ENCODE measurements at places on chromosomes 1 and 21.

- no peak for DNase-seq
These were observed 11.6 kb upstream of the BSDC1 start for GRCh38 chr1:32405672-32406467.

GRCh38 chr1:20697563-20697962 lies 20.2 kb downstream of the KIF17 start:
- no peak for DNase-seq

GRCh38 chr1:227315629-227316346 lies 2.5 kb downstream of the CDC42BPA start:
- DNase-seq: no peak

DNA sequence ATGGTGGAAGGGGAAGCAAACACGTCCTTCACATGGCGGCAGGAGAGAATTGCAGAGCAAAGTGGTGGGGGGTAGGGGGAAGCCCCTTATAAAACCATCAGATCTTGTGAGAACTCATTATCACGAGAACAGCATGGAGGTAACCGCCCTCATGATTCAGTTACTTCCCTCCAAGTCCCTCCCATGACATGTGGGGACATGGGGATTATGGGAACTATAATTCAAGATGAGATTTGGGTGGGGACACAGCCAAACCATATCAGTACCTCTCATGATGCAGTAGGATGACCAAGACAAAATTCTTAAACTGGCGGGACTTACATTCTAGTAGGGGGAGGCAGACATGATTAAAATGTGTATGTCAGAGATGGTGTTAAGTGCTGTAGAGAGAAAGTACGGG lies 38.8 kb downstream of the WNT4 start:
- DNase-seq: no peak

DNA sequence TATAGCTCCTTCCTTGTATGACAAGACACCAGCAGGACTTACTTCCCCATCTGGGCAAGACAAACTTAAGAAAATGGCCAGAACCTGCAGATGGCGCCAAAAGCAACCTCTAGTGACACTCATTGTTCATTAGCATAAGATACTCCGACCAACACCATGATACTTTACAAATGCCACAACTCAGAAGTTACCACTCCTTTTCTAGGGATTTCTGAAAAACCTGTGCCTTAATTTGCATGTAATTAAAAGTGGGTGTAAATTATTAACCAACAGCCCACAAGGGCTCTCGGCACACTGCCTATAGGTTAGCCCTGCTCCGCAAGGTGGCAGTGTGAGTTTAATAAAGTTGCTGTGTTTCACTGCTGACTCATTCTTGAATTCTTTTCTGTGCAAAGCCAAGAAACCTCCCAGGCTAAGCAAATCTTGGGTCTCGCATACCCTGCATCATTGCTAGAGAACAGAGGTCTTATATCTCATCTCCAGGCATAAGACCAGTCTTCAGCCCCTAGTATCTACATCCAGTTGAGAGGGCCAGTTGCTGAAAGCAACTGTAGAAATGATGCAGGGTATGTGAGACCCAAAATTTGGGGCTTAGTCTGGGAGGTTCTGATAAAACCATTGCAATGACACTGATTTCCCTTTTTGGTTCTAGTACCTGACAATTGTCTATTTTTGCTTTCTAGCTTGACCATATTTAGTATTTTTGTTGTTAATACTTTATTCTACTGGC lies 86.4 kb downstream of the FAF1 start:
- peak; percentile 25 for DNase-seq

GRCh38 chr1:206719169-206719839 lies 34.6 kb downstream of the MAPKAPK2 start:
- no peak for DNase-seq

DNA sequence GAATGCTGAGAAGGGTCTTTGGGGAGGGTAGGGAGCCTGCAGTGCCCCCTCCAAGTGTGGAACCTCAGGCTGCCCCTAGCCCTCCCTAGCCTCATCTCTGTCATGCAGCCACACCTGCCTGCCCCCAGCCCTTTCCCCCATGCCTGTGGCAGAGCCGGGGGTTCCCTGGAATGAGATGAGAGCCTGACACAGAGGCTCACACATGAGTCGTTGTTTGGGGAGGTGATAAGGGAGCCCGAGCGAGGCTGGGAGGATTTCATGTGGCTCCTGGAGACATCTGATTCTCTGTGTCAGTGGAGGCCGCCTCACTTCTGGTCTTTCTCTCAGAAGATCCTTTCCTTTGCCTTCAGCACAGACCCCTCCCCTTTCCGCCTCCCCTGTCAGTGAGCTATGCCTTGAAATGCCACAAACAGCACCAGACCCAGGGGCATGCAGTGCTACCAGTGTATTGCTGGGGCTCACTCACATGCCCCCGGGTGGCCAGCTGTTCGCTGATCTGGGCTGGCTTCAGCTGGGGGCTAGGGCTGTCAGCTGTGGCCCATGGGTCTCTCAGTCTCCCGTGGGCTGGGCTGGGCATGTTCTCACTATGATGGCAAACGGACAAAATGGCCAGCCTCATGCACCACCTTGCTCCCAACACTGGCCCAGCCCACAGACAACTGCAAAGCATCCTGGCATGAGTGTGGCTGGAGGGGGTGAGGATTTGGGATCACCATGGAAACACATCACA lies 102.6 kb downstream of the AJAP1 start:
- no peak for DNase-seq

- no peak for DNase-seq
These were observed 321.6 kb downstream of the PLPP3 start for GRCh38 chr1:56257726-56258125.

DNA sequence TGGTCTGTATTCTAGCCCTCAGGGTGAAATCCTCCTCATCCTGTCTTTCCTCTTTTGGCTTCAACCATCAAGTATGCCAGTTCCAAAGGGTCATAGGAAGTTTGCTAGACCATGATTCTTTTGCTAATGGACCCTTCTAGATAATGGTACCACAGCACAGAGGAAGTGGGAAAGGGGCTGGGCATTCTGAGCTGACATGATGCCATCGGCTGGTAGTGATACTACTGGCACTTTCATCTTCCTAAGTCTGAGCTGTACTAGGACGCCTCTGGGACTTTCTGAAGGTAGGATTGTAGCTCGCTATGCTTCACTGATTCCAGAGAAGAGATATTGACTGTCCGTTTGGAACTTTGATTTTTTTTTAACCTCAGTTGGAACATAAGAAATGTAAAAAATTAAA lies 11.4 kb downstream of the FASLG start:
- no peak for DNase-seq

GRCh38 chr1:95073446-95073845 lies 695 bp upstream of the ALG14 start:
- DNase-seq: no peak

GRCh38 chr1:98045767-98046641 lies 125.2 kb upstream of the DPYD start:
- peak; percentile 76 for DNase-seq

DNA sequence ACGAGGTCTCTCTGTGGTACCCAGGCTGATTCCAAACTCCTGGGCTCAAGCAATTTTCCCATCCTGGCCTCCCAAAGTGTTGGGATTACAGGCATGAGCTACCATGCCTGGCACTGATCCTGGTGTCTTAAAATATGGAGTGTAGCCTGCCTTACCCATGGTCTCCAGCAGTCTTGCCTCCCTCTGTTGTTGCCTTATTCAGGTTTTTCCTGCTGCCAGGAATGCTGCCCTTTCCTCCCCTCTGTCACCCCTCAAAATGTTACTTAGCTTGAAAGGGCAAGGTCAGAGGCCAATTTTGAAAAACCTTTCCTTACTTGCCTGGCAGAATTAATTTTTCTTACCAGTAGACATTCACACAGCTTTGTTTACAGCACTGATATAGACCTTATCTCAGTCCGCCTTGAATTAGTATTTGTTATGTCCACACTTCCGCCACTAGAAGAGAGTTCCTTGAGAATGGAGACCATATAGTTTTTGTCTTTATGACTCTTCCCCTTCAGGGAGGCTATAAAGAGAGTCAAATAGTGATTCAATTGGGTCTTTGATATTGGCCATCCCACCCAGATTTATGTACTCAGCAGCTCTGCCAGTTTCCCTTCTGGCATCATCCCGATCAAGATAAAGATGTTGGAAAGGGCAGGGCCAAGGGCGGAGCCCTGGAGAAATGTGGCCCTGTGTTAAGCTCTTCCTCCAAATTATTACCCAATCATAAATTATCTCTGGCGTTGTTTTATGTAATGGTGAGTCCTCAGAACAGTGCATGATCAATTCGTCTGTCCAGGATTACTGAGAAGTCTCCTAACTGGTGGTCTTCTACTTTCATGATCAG lies 38.8 kb downstream of the C1orf21 start:
- no peak for DNase-seq

DNA sequence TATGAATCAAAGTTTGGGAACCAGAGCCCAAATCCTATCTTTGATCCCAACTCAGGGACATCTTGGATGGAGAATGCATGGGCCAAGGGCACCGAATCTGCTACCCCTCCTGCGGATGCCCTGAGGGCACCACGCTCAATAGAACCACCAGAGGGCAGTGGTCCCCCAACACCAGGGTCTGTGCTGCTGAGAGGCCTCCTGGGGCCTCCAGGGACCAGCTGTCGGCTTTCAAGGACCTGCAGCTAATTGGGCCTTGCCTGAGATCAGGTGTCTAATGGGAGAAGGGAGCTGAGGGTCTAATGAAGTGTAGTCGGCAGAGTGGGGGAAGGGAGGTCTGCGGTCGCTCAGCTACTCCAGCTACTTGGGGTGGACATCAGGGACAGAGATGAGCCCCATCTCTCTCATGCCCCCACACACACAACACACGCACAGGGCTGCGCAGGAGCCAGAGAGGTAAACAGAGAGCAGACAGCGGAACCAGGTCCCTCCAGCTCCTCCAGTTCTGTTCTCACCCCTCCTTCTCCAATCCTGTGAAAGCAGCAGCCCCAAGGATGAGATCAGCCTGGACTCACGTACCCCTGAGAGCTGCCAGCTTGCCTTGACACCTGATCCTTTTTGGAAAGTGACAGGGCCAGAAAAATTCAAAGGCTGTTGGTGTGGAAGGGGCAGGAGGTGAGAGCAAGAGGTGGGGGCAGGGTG lies 34.9 kb upstream of the PPP1R15B start:
- DNase-seq: peak; percentile 89

GRCh38 chr1:234777856-234778220 lies 167.9 kb upstream of the IRF2BP2 start:
- no peak for DNase-seq

GRCh38 chr1:238772322-238772721 lies 614.0 kb upstream of the CHRM3 start:
- DNase-seq: no peak

GRCh38 chr1:90838720-90839119 lies 121.6 kb upstream of the BARHL2 start:
- no peak for DNase-seq

DNA sequence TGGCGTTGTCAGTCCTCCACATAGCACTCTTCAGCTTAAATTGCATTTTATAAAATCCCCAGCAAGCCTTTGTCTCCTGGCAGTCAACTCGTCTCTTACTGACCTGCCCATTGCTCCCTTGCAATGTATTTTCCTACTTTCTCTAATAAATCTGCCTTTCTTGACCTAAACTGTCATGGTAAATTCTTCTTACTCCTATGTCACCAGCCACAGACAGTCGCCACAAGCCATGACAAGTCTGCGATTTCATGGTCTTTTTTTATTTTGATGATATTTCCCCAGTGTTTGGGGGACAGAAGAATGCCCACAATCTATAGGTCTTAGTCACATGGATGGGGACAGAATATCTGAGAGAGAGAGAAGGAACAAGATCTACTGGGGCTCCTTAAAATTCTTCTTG lies 8.4 kb downstream of the IFNAR2 start:
- no peak for DNase-seq

- peak; percentile 84 for DNase-seq
These were observed 149.6 kb downstream of the DISC1 start for GRCh38 chr1:231776010-231776756.

DNA sequence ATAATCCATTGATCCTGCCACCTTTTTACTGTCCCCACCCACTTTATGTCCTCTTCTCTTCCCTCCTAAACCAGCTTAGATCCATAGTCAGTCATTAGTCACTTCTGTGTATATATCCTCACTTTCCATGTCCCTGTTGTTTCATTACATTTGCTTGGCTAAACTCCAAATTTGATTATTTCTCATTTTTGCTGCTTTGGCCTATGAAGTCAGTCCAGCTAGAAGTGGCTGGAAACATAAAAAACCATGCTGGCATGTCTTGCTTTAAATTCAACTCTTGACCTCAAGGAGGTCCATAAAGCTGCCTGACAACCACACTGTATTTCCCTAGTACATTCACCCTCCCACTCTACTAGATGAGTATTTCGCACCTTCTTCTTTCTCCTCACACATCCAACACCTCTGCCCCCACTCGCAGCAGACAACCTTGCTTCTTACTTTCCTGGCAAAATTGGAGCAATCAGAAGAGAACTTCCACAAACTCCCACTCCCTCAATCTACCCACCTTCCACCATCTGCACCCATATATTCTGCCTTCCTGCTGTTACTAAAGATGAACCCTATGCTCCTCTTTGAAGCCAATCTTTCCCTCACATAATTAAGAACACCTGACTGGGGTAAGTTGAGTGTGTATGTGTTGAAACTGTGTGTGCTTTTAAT lies 72.1 kb downstream of the ZNF648 start:
- no peak for DNase-seq

- DNase-seq: peak; percentile 81
These were observed at the start of gene BACE2 for GRCh38 chr21:41167348-41168342. TSS of gene BACE2 (plus strand) at chr21:41168160. CDS start at chr21:41168264, 104 bp downstream.

- DNase-seq: no peak
These were observed 115.8 kb downstream of the VPS13D start for GRCh38 chr1:12345350-12346217.

DNA sequence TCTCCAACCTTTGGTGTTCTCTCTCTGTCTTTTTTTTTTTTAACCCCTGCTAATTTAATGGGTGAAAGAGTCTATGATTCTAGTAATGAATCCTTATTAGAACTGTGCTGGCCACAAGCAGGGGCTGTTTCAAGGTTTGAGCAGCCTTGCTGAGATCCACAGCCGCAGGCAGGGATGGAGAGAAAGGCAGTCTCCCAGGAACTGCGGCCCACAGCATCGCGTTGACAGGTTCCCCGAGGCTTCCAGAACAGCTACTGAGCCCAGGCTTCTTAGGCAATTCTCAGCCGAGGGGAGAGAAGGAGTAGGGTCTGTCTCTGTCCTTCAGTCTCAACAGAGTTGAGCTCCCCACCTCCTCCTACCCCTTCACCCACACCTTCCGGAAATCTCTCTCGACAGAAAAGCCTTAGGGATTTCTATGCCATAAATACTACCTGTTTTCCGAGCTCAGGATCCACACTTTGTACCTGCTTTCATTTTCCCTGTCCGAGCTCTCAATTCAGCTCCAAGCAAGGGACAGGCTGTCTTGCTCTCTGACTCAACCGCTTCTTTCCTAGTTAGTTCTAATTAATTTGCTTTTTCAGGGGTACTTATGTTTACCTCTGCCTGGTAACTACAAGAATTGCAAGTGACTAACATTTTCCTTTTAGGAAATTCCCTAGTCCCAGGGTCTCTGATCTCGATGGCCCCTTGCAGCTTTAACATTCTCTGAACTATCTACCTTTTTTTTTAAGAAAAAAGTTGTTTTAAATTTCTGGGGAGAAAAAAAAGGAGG lies 6.7 kb upstream of the CASZ1 start:
- DNase-seq: no peak

- no peak for DNase-seq
These were observed 38.2 kb downstream of the URB2 start for GRCh38 chr1:229664133-229664689.

- DNase-seq: no peak
These were observed 75.3 kb downstream of the CD58 start for GRCh38 chr1:116495535-116495934.
